Esophagus squamous epithelium (tissue), 5 donors: ENCODE measurements at places on chromosomes 13 and 19.

DNA sequence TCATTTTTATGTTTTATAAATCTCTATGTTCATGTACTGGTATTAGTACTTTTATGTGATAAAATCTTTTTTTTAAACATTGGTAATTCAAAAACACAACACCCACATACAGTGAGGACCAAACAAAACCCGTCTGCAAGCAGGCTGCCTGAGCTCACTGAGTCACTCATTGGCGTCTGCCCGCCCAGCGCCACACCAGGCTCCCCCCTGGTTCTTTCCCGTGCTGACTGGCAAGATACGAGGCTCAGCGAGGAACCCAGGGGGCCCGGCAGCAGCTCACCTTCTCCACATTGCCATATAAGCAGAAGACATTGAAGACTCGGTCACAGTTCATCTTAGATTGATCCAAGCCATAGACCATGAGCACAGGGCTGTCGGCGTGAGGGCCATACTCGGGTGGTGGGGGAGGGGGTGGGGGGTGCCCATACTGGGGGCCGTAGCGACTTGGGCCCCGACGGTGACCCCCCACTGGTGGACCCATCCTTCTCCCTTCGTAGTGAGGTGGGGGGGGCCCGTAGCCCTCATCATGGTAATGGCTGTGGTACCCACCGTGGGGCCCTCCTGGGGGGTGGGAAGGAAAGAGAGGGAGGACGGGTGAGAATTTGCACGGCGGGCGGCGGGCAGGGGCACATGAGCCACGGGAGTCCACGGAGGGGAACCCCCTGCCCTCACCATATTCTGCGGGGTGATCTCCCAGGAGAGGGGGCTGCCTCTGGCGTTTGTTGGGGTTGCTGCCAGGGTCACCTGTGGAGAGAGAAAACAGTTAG is 8.4 kb upstream of the ECH1 start:
- DNase-seq = no peak

DNA sequence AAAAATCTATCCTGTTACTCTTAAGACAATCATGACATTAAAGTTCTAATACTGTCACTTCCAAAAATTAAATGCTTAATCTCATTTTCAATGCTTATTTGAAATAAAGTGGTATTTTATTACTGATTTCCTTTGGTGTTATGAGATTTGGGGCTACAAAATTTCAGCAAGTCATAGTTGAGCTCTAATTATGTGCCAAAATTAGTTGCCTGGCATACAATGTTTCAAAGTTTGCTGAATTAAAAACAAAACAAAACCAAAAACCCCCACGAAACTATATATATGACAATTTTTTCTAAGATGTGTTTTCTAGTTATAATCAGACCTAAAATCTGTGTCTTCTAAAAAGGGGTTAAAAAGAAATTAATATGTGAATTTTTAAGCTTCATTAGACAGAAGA is 62.2 kb downstream of the KCNRG start:
- DNase-seq = no peak

DNA sequence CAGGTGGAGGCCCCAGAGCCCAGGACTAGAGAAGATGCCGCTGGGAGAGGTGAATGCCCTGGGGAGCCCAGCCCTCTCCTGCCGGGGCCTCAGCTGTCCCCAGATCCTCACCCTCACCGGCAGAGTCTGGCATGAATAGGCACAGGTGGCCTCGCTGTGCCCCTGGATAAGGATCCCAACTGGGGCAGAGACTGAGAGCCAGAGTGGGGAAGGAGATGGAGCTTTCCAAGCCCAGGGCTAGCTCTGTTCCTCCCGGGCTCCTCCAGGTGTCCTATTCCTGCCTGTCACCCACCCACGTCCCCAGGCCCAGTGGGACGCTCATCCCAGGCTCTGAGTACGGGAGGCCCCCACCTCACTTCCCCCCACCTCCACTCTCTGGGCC is 16.5 kb downstream of the PRR36 start:
- no peak for DNase-seq

- no peak for DNase-seq
Observed at GRCh38 chr13:49348751-49349150, 95.1 kb downstream of the CAB39L start.

GRCh38 chr19:45110851-45111266 is 17.9 kb downstream of the PPP1R37 start:
- DNase-seq = no peak
